Sigmoid colon (tissue), 7 donors: ENCODE measurements at places on chromosomes 3 and 15.

DNA sequence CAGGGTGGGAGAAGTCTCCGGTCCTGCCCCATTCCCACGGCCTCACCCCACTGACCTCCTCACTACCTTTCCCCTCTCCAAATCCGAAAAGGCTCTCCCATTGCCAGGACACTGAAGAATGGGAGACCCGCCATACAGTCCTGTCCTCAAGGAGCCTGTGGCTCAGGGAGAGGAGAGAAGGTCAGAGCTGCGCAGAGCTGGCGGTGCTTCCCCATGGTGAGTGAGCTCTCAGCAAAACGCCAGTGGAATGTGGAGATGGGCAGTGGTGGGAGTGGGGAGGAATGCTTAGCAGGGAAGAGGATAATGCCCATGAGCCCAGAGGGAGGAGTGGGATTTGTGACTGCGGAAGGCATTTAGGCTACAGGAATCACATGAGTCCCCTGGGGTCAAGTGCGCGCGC, 20.1 kb downstream of the FAM43A start:
- DNase-seq = no peak
- H3K27me3 ChIP-seq = no peaks in the 10 kb centered on the region
- H3K4me3 ChIP-seq = no peak overlapping the region
- H3K36me3 ChIP-seq = no peaks in the 10 kb centered on the region

GRCh38 chr3:138184994-138185393, 2.1 kb upstream of the ARMC8 start:
- H3K27me3 ChIP-seq = no peaks in the 10 kb centered on the region
- no peak overlapping the region for H3K4me3 ChIP-seq
- no peaks in the 10 kb centered on the region for H3K36me3 ChIP-seq
- no peak overlapping the region for H3K27ac ChIP-seq
- H3K4me1 ChIP-seq = peaks cover 13% of the 10 kb centered on the region

GRCh38 chr15:85849946-85850345, 55.2 kb upstream of the KLHL25 start:
- no peaks in the 10 kb centered on the region for H3K36me3 ChIP-seq
- no peaks in the 10 kb centered on the region for H3K4me1 ChIP-seq
- no peak overlapping the region for H3K4me3 ChIP-seq
- no peaks in the 10 kb centered on the region for H3K27me3 ChIP-seq
- no peak overlapping the region for H3K27ac ChIP-seq
- no peak for DNase-seq

- peaks cover 15% of the 10 kb centered on the region for H3K4me1 ChIP-seq
- H3K27me3 ChIP-seq = peaks cover 15% of the 10 kb centered on the region
- no peak overlapping the region for H3K4me3 ChIP-seq
- H3K36me3 ChIP-seq = no peaks in the 10 kb centered on the region
Observed at GRCh38 chr15:85318732-85319076, 61.7 kb upstream of the AKAP13 start.

GRCh38 chr3:183911087-183911486, 26.4 kb upstream of the PARL start:
- no peak overlapping the region for H3K4me3 ChIP-seq
- no peaks in the 10 kb centered on the region for H3K36me3 ChIP-seq
- no peaks in the 10 kb centered on the region for H3K27me3 ChIP-seq
- H3K4me1 ChIP-seq = no peaks in the 10 kb centered on the region

DNA sequence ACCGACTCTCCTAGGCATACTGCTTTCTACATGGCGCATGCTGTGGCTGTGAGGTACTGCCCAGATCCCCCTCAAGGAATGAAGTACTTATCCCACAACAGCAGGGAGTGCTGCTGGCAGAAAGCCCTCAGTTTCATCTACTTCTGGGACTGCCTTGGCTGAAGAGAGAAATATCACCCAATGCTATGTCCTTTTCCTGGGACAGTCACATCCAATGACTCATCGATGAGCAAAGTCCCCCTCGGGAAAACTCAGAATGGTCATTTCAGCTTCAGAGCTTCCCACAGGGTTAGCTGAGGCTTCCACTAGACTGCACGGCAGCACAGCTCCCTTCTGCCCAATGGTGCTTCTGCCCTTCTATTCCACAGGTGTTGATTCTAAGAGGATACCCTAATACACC, 3.6 kb upstream of the NMD3 start:
- H3K4me1 ChIP-seq = no peaks in the 10 kb centered on the region
- H3K27me3 ChIP-seq = no peaks in the 10 kb centered on the region
- no peak overlapping the region for H3K27ac ChIP-seq
- H3K36me3 ChIP-seq = no peaks in the 10 kb centered on the region
- no peak for DNase-seq
- no peak overlapping the region for H3K4me3 ChIP-seq
